ENCODE measurements at places on chromosomes 3 and 15. TPM values are rescaled to one million over a fixed set of nuclear protein-coding genes. Genes with fewer than 3 reads are reported as not detected.
A peak's percentile ranks its signal among the peaks of the same experiment; 100 is the strongest.

The EIF2A gene
- total RNA-seq = 223 TPM

The ULK4 gene
- 3.2 TPM for total RNA-seq

The RBP2 gene
- total RNA-seq = not detected

The ITPKA gene
- total RNA-seq = not detected

DNA sequence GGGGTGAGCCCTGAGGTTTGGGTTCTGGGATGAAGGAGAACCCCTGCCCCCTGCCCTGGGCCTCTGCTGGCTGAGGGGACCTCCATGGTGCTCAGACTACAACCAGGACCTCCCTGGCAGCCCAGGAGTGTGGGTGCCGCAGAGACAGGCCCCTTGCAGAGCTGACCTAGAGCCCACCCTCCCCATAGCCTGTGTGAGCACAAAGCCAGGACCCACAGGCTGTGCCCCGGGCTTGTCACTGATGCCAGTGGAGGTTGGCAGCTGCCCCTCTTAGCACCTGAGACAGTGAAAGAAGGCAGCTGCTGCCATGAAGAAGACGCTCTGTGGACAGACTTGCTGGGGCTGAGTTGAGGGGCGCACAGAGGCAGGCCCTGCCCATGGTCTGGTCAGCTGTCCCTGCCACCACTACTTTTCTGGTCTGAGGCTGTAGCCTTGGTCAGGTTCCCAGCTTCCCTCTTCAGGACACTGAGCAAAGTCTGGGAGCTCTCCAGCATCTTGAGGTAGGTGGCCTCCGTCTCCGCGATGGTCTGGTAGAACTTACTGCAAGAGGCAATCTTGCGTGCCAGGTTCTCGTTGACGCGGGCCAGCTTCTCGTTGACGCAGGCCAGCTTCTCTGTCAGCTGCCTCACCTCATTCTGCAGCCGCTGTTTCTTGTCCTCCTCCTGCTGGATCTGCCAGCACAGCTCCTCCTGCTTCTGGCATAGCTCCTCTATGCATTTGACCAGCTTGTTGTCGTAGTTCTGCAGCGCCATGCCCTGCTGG, 23.0 kb downstream of the USP4 start:
- DNase-seq = no peak

- no peak for DNase-seq
Measured at GRCh38 chr3:171387062-171387461, 73.1 kb downstream of the TNIK start.

The ZDHHC19 gene
- not detected for total RNA-seq

- DNase-seq = peak; percentile 77
Measured at GRCh38 chr15:78909791-78910228, 35.0 kb downstream of the CTSH start.
